NCI-H1436 treated with DMSO at 0.1 percent for 48 hours (cell line): ENCODE measurements at places on chromosomes 13 and 19.
A peak's percentile ranks its signal among the peaks of the same experiment; 100 is the strongest.

DNA sequence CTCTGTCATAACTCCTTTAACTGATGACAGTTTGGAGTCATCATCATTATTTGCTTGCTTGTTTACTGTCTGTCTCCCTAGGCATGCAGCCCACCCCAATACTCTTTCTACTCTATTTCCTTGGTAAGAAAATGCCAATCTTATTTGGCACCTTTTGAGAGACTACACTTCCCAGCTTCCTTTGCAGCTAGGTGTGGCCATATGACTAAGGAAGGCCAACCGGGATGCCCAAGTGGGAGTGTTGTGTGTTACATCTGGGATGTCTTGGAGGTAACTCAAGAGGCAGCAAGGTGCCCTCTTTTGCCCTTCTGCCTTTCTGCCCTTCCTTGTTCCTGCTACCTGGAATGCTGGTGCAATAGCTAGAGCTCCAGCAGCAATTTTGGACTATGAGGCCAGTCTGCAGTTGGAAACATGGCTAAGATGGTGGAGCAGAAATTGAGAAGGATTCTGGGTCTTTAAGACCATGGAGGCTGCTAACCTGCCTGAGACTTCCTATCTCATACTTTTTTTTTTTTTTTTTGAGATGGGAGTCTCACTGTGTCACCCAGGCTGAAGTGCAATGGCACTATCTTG lies 27.5 kb downstream of the C19orf81 start:
- no peak for DNase-seq

- DNase-seq: no peak
Observed at GRCh38 chr13:94778986-94779385, 66.6 kb upstream of the SOX21 start.

DNA sequence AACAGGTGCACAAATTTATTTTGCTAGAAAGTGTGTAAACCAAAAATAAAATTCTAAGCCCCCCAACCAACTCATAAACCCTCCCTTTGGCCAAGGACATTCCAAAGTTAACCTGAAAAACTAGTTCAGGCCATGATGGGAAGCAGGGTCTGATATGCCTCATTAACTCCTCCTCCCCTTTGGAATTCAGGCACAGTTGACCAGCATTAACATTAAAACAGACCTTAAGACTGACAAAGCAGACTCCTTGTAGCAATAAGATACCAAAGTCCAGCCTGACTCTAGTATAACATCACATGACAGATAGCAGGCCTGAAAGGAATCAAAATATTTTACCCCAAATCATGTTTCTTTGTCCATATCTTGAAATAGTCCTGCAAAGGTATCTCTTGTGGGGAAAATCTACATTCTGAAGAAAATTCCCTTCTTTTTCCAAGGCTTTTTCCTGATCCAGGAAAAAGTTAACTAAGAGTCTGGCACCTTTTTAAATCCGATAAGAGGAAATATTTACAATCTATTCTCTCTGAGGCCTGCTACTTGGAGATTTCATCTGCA lies 19.7 kb downstream of the NEK5 start:
- no peak for DNase-seq

DNA sequence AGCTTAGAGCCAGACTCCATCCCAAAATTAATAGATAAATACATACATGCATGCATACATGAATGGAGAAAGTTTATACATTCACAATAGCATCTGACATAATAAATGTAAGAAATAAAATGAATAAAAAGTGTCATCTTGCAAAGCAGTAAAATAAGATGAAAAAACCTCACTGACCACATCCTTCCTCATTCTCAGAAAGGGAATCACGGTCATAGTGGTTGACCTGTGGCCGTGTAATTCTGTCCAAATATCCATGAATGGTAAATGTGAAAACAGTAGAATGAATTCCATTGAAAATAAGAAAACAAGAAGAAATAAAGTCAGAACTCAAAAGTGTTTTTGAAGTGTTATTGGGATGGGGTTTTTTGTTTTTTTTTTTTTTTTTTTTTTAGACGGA lies 9.8 kb upstream of the CDC42EP5 start:
- no peak for DNase-seq

- no peak for DNase-seq
Observed at GRCh38 chr13:49714757-49715156, 23.5 kb upstream of the EBPL start.

DNA sequence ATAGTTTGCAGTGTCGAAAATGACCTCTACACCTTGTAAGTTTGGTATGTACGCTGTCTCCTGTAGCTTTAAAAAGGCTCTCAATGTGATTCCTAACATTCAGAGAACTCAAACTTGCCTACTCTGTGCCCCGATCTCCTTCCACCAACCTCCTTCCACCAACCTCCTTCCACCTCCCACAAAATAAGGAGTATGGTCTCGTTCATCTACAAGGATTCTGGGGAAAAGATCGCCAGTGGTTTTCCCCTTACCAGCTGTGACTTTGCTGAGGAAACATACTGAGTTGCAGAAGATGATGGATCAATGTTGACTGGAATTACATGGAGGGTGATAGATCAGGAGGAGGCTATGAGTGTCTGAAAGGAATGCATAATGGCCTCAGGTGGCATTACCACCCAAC lies 16.0 kb downstream of the MYO16 start:
- DNase-seq: no peak

- DNase-seq: no peak
Observed at GRCh38 chr19:5228490-5228889, 112.1 kb downstream of the PTPRS start.

GRCh38 chr19:33629826-33630375 lies 8.1 kb downstream of the CHST8 start:
- no peak for DNase-seq

- DNase-seq: peak; percentile 28
Observed at GRCh38 chr13:109684824-109685202, 101.6 kb downstream of the IRS2 start.

DNA sequence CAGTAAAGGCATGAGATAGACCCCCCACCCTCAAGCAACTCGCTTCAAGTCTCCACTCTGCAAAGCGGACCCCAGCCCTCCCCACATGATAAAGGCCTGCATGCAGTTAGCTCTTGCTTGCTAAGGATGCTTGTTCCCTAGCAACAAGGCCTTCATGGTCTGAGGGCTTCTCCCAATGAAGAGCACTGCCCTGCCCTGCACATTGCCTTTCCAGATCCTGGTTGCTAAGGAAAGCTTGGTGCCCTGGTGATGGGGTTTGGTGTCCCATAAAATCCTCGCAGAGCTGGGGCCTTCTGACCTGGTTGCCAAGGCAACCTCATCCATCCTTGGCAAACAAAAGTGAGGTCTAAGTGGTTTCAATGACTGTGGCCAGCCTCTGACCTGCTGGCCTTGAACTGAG lies 6.0 kb downstream of the DBP start:
- no peak for DNase-seq

- DNase-seq: no peak
Observed at GRCh38 chr19:795691-796581, 1.3 kb upstream of the PTBP1 start.

DNA sequence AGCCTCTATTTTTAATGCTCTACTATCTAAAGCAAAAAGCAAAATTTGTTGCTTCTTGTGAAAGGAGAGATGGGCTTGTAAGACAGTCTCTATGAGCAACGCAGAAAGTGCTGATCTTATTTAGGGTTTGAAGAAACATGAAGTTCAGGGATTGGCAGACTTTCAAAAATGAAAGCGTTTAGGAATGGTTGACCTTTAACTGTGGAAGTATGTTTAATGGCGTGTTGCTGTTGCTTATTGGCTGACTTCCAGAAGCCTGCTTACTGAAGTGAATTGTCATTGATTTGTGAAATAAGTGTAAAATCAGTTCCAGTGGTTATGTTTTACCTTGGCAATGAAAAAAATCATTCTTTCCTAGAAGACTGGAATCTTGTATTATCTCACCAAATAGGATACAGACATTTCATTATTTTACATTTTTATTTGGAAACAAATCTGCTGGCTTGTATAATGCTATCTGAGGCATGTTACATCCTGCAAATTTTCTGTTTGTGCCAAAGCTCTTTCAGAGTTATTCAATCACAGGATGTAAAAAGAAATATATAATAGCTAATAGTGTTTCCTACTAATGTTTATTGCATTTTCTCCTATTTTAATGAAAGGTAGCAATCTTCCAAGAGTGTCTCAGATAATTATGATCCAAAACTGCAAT lies 221.3 kb upstream of the SLITRK6 start:
- no peak for DNase-seq

DNA sequence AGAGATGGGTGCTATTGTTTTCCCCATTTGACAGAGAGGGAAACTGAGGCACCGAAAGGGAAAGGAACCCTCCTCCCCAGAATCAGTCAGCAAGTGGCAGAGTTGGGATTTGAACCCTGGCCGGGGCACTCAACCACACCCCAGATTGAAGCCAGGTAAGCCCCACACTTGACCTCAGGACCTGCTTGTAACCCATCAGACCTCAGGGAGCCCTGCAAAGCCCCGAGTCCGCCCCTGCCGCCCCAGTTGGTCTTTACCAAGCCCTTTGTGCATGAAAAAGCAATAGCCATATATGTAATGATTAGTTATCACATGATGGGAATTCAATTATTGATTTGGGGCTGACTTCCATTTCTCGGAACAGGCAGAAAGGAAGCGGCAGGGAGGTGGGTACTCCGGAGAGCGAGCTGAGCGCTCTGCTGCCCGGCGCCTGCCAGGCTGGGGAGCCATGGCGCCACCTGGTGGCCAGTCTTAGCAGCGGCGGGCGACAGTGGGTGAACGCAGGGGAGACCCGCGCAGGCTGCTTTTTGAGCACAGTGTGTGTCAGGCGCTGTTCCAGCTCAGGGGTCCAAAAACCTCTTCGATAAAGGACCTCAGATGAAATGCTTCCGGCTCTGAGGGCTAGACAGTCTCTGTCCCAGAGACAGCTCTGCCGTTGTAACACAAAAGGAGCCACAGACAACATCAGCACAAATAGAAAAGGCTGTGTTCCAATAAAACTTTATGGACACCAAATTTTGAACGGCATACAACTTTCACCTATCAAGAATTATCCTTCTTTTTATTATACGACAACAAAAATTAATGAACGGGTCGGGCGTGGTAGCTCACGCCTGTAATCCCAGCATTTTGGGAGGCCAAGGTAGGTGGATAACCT lies 82.9 kb upstream of the CACNA1A start:
- DNase-seq: no peak

DNA sequence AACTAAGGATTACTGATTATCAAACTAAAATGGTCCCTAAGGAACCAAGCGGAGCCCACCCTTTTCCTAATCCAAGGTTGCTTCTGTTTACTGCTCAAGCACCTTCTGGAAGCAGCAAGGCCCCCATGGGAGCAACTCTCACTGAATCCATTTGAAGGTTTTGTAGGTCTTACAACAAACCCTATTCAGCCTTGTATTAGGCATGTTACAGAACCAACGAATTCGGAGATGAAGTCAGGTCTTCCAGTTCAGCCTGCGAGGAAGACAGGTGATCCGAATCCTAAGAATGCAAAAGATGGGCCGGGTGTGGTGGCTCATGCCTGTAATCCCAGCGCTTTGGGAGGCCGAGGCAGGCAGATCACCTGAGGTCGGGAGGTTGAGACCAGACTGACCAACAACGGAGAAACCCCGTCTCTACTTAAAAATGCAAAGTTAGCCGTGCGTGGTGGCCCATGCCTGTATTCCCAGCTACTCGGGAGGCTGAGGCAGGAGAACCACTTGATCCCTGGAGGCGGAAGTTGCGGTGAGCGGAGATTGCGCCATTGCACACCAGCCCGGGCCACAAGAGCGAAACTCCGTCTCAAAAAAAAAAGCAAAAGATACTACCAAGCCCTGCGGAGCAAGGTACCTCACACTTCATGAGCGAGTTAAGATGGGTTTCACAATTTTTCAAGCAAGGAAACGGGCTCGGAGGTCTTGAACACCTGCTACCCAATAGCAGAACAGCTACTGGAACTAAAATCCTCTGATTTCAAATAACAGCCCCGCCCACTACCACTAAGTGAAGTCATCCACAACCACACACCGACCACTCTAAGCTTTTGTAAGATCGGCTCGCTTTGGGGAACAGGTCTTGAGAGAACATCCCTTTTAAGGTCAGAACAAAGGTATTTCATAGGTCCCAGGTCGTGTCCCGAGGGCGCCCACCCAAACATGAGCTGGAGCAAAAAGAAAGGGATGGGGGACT lies 609 bp downstream of the ZAR1L start:
- DNase-seq: no peak

DNA sequence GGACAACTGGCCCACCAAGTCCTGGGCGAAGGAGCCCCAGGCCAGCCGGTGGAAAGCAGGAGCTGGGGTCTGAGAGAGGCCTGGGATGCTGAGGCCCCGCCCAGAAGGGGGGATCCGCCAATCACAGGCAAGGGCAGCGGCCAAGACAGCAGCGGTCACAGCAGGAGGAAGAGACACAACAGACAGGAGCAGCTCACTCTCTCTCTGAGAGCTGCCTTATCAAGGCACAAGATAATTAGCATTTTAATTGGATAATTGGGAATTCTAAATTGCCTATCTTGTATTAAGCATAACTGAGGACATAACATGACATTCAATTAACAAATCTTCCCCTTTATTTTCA lies 46.2 kb downstream of the CEBPG start:
- DNase-seq: no peak

GRCh38 chr19:47102346-47103060 lies 11.1 kb downstream of the ZC3H4 start:
- DNase-seq: no peak

GRCh38 chr13:65808061-65808460 lies 1422.1 kb downstream of the PCDH9 start:
- DNase-seq: no peak

DNA sequence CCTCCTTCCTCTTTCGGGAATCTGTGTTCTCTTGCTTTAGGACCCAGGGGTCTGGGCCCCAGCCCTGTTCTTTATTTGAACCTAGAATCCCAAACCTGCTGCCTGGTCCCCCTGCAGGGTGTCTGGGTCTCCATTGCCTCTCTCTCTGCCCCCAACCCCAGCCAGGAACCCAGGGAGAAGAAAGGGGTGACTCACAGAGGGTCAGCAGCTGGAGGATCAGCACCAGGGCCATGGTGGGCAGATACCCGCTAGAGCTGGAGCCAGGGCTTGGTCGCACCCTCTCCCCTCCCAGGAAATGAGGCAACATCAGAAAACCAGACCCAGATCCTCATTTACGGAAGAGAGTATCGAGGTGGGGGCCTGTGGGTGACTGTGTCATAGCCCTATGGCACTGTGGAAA lies at the start of gene OSCAR:
Gene OSCAR (minus strand): TSS at position 243 of the 400 bp plus-strand sequence. CDS start 11 bp downstream, at position 232.
- DNase-seq: no peak

DNA sequence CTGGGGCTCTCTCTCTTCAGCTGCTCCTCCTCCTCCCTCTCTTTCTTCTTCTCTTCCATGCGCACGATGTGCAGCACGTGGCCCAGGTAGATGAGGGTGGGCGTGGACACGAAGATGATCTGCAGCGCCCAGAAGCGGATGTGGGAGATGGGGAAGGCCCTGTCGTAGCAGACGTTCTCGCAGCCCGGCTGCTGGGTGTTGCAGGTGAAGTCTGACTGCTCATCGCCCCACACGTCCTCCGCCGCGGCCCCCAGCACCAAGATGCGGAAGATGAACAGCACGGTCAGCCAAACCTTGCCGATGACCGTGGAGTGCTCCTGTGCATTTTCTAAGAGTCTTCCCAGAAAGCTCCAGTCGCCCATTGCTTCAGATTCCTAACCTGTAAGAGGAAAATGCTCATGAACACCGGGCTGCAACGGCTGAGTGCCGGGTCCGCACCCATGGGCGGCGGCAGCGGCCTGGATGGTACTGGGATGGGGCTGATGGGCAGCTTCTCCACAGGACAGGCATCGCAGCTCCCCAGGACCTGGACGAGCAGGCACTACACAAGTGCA lies 17.8 kb downstream of the GJA3 start:
- no peak for DNase-seq

GRCh38 chr19:45569619-45570421 lies 14.8 kb downstream of the OPA3 start:
- no peak for DNase-seq
